Pancreas (tissue), 10 donors: ENCODE measurements at places on chromosomes 4 and X. TPM values are rescaled to one million over a fixed set of nuclear protein-coding genes. Genes with fewer than 3 reads are reported as not detected.

The FATE1 gene
- not detected for total RNA-seq

The USP26 gene
- total RNA-seq, result not detected

The PNMA6F gene
- total RNA-seq, result not detected

- no peak for DNase-seq
Observed at GRCh38 chr4:13765539-13765938, 138.0 kb upstream of the BOD1L1 start.

The SPOCK3 gene
- total RNA-seq, result 0.87 TPM

The DCHS2 gene
- 0.16 TPM for total RNA-seq

DNA sequence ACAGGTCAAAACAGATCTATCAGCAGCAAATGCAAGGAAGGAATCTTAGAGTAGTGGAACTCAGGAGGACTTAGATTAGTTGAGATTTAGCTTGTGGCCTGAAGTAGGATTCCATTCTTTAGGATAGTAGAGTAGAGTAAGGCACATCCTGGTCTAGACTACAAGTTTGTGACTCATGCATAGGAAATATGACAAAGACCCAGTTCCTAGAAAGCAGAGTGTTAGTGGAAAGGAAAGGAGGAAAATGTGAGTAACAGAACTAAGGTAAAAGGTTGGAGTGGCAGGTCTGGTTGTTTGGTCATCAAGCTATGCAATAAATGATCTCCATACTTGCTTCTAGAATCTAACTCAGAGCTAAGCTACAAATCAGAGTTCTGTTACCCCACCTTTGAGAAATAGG lies 595.0 kb downstream of the ACTRT1 start:
- no peak for DNase-seq

The ATP7A gene
- total RNA-seq, result 5.2 TPM

DNA sequence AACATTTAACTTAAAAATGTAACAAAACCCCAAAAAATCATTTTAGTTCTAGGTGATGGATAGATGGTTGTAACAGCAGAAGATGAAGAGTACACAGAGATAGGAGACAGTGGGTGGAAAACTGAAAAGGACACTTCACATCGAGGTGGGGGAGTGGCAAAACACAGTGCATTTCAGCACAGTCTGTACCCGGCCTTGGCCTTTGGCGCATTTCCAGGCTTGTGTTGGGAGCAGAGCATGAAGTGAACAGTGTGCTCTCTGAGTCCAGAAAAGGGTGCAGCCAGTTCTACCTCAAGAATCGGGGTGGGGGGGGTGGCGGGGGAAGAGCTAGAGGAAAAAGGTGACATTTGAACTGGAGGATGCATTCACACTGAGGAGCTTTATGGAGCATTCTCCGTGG lies 4.3 kb downstream of the TSPYL2 start:
- DNase-seq, result peak; percentile 39

DNA sequence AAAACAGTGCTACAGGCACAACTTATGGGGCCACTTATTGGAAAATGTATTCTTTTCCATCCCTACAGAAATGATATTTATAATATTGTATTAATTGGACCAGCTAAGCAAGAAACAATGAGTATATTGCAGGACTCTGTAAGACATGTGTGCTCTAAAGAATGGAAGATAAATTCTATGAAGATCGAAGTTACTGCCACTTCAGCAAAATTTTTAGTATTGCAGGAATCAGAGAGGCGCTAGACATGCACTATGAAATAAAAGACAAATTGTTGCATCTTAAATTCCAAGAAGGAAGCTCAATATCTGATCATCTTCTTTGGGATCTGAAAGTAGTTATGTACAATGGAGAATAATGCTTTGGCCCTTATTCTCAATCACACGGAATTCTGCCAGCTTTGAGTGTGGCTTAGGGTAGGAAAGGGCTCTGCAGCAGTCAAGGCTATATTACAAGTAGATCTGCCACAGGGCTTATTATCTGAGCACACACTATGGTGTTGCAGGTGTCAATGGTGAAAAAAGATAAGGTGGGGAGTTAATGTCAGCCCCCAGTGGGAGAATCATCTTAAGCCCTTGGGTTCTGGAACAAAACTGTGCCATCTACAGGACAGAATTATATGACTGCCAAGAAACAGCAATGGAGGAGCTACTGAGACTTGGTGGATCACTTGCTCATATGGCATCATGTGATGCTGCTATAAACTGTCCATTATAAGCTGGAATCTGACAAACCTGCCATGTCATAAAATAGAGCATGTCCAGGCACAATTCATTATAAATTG lies 334.0 kb upstream of the NDST3 start:
- no peak for DNase-seq

DNA sequence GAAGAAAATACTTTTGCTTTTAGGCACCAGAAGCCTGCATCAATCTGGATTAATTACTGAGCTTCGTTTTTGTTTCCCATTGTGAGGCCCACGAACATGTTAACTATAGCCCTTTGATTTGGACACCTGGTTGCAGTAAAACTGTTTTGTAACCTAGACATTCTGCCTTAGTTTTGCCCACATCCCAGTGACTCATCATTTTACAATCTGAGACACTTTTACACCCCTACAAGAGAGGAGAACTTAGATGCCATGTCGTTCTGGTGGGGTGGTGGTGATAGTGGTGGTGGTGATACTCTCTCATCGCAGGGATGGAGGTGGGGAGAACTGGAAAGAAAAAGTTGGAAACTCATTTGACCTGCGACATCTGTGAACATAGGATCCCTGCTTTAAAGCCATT lies 1257.2 kb downstream of the ADGRL3 start:
- no peak for DNase-seq

The TRIML2 gene
- total RNA-seq, result not detected

DNA sequence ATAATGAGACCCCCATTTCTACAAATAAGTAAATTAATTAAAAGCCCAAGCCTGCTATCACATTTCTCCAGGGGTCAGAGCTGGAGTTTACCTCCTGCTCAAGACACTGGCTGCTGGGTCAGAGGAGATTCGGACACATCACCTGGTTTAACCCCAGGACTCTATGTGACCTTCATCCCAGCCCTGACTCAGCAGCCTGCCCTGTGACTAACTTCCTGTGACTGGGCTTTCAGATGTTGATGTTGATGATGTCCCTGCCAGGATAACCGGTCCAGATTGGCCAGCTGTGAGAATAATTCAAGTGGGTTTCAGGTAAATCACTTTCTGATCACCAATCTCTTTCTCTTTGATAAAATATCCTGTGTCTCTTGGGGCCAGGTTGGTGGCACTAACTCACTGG lies 102.4 kb upstream of the MAML3 start:
- no peak for DNase-seq

DNA sequence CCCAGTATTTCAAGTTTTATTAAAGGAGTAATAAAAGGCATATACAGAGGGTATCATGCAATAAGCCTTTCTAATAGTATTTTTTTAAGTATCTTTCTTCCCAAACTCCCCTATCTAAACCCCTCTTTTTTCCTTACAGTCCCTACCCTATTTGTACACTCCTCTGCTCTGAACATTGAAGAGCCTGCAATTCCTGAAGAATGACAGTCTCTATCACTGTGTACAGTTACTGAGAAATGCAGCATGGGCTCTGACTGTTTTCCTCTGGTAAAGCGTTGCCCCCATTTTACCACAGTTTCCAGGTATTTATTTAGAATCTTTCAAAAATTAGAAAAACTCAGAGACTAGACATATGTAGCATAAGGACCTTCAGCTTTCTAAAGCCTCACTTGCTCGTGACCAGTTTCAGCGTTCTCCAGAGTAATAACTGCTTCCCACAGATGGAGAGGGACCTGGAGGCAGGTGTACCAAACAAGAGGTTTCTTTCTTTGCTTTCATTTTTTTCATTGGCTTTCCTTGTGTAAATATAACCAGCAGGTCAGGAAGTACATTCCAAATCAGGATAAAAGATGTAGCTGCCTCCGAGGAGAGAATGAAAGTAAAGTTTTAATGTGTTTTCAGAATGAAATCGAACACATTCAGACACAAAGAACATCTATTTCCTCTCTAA lies 230.8 kb downstream of the CFAP299 start:
- no peak for DNase-seq

- no peak for DNase-seq
Observed at GRCh38 chr4:1105662-1106061, 7.7 kb downstream of the RNF212 start.

The RGN gene
- 20.0 TPM for total RNA-seq

- no peak for DNase-seq
Observed at GRCh38 chr4:117488692-117489091, 403.3 kb upstream of the TRAM1L1 start.

GRCh38 chrX:33465137-33465536 lies 253.8 kb upstream of the DMD start:
- DNase-seq, result no peak

The TMEM255A gene
- total RNA-seq, result 0.52 TPM

The GPC4 gene
- total RNA-seq, result 7.8 TPM

GRCh38 chrX:38347136-38347535 lies 5.3 kb upstream of the OTC start:
- DNase-seq, result no peak

GRCh38 chr4:72358483-72358882 lies 210.5 kb downstream of the ADAMTS3 start:
- no peak for DNase-seq

DNA sequence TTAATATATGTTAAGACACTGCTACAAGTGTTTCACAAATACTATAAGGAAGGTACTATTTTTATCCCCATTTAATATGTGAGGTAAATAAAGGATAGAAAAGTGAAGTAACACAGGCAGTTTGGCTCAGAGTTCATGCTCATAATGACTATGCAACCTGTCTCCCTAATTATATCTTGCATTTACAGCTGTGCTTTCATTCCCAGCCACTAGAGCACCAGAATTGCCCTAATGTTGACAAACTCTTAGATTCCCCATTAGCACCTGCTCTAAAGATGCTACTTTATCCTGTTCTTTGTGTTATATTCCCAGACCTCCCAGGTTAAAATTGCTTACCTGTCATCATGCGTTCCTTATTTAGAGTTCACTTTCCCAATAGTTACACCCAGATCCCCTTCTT lies 833.6 kb downstream of the CCSER1 start:
- no peak for DNase-seq

GRCh38 chr4:151226004-151226932 lies 50.7 kb upstream of the PRSS48 start:
- no peak for DNase-seq

DNA sequence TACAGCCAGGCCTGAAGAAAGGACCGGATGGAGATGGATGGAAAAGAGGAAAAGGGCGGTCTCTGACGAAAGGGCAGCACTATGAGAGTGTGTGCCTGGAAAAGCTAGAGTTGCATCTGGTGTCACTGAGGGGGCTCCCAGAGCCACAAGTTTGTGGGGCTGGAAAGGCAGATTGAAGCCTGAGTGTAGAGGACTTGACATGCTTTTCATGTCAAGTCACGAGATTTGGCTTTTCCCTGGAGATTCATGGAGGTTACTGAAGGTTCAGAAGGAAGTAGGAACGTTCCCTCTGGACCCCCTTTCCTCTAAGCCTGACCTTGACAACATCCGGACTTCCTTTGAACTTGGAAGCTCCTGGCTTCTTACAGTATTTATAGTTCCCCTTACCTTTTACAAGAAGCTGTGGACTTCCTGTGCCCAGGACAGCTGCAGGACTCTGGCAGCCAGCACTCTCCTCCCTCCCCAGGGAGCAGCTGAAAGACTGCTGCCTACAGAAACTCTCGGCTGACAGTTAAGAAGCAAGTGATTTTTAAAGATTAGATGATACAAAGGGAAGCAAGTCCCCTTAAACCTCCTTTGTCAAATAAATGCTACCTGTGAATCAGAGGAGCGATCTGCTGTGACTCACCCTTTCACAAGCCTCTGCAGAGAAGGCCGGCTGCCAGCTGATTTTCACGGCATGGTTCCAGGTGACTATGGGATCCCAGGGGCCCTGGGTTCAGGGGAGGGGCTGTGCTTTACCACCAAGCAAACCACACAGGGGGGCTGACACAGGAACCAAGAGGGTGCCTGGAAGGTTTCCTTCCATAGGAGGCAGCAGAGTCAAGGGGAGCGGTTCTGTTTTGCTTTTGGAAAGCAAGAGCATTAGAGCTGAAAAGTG lies 72.9 kb upstream of the STIM2 start:
- peak; percentile 76 for DNase-seq

DNA sequence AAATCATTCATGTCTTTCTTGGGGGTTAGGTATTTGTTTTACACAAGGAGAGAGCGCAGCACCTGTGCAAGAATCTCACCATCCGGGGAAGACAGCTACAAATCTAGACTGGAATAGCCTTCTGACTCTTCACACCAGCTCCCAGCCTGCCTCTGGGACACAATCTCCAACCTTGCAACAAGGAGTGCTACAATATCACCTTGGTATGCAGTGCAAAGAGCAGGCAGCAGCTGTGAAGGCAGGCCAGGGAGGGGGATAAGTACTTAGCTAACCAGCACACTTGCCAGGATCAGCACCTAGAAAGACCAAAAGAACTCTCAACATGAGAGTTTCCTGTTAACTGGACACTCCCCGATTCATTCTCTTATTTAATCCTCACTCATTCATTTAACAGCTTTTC lies 235.3 kb downstream of the AR start:
- DNase-seq, result no peak

The GYG2 gene
- total RNA-seq, result 4.4 TPM

The RAB40AL gene
- 0.90 TPM for total RNA-seq

DNA sequence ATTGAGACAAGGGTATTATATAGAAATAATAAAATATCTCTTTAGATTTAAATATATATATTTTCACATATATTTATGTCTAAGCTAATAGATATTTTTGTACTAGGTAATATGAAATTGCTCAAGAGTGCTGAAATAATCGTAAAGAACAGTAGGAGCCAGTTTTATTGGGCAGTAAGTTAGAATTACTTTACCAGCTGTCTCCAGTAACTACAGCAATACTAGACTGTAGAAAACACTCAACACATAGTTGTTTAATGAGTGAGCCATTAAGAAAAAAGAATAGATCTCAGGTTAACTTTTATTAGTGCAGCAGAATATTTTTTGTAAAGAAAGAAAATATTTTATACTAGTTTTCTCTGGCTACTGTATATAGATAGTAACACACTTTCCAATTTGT lies 715.2 kb downstream of the TRIML1 start:
- DNase-seq, result no peak

DNA sequence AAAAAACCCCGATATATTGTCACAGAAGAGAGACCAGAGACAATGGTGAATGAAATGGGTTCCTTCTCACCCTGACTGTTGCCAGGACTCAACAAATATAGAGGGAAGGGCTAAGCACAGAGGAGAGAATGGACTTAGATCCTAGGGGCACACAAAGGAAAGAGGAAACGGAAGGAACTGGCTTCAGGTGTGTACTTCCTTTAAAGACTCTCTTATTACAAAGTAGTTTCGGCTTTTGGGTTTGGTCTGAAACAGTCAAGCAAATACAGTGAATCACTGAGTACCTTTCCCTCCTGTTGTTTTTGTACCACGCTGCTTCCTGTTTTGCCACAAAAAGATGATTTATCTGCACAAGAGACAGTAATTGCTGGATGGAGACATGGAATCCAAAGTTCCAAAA lies 46.1 kb upstream of the S100G start:
- DNase-seq, result no peak

DNA sequence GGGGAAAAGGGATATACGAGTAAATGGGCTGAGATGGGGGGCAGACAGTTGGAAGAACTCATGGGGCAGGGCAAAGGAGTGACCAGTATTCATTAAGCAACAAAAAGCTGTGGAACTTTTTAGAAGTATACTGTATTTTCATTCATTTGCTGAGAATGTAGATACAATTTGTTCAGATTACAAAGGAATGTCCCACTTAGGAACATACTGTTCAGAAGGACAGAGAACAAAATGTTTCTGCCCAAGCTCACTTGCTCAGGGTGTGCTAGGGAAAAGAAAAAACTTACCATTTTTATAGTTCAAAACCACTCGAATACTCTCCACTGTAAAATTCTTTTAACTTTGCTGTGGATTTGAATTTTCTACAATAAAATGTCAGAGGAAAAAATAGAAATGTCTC lies 135.2 kb upstream of the AFF2 start:
- DNase-seq, result no peak
